ENCODE measurements at places on chromosomes 6 and 20.
A peak's percentile ranks its signal among the peaks of the same experiment; 100 is the strongest.

GRCh38 chr20:50186987-50187402 is 3.6 kb upstream of the CEBPB start:
- DNase-seq, result no peak

DNA sequence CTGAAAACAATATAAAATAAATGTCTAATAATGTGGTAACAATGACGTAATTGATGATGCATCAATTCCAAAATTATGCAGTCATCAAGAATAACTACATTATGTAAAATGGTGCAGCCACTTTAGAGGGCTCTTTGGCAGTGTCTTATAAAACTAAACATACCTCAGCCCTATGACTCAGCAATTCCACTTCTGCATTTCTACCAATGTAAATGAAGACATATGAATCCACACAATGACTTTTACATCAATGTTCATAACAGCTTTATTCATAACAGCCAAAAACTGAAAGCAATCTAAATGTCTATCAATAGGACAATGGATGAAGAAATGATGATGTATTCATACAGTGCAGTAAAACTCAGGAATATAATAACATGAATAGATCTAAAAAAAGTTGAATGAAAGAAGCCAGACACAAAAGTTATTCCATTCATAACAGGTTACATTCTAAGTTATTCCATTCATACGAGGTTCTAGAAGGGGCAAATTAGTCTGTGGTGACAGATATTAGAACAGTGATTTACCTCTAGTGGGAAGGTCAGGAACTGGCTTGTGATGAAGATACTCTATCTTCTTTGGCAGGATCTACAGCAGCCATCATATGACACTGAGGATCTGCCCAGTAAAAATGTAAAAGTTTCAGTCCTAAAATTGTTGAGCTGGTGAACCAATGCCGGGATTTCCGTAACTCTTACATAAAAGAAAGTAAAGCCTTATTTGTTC is 396.1 kb downstream of the PLCB1 start:
- DNase-seq, result no peak

- no peak for DNase-seq
Measured at GRCh38 chr6:73984571-73985210, 288.7 kb downstream of the CD109 start.

DNA sequence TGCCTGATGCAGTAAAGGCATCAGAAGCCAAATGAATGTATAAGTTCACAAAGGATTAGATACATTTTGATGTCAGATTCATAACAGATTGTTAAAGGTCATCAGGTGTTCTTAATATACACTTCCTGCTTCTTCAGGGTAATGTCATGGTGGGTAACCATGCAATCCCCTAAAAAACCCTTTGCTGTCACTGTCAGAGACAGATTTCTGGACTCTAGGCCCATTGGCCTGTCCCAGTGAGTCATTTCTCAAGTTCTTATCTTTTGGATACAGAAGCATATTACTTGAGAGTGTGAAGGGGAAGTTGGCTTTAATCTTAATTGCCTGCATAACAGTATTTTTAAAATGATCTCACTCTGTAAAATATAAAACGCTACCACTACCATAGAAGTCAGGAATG is 895.6 kb upstream of the MAP3K7 start:
- no peak for DNase-seq

- no peak for DNase-seq
Measured at GRCh38 chr6:22421198-22421597, 124.4 kb upstream of the PRL start.

- DNase-seq, result no peak
Measured at GRCh38 chr20:2379511-2380229, 1.0 kb upstream of the TGM6 start.

GRCh38 chr6:117495425-117495824 is 13.0 kb downstream of the DCBLD1 start:
- DNase-seq, result no peak

DNA sequence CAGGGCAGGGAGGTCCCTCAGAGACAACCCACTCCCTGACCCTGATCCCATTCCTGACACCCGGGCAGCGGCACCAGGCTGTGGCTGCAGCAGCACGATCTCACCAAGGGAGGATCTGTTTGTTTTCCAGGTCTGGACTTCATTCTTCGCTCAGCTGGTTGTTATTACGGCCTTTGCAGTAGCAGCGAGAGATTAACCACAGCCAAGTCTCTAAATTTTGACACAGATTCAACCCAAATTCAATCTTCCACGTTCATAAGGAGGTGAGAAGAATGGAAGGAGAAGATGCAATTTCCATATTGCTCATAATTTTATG is 91.1 kb upstream of the THBS2 start:
- DNase-seq, result no peak

DNA sequence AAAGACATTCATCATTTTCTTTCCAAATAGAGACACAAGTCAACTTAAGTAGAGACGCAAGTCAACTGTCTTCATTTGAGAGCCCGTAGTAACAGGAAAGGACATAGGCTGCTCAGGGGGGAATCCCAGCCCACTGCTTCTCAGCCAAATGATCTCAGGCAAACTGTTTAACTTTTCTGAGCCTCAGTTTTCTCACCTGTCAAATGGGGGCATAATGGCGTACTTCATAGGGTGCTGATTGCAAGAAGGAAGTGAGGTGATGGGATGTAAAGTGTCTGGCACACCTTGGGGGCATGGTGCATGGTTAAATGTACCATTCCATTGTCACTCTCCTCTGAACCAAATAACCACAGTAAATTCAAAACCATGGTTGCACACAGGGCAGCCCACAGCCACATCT is 96.5 kb downstream of the EYA2 start:
- no peak for DNase-seq

DNA sequence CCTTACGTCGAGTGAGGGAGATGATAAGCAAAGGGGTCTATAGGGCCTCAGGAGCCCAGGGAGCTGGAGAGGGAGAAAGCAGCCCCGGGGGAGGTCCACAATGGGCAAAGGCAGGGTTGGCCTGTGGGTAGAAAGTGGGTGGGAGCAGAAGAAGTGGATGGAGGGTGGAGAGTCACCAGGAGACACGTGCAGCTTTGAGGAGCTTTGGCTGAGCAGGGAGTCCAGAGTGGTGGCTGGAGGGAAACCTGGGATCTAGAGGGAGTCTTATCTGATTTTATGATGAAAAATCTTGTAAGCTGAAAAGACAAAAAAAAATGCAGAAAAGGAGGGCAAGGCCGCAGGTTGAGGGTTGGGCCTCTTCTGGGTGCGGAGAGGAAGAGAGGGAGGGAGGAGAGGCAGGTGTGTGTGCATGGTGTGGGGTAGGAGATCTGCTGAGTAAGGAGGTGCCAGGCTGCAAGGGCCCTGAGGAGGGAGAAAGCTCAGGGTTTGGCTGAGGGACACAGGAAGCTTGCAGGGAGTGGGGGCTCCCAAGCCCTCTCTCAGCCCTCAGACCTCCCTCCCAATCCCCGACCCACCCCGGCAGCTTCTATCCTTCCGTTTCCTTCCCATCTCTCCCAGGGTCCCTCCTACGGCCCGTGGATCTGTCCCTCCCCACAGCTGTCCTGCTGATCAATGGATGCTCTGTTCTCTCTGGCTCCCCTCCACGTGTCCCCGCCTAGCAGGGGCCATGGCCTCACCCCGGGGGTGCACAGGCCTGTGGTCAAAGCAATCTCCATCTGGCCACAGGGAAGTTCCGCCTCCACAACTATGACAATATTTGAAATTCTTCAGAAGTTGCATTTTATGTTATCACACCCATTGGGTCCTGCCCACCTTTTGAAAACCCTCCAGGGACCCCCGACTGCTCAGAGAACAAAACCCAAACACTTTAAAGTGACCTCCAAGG is 17.1 kb upstream of the BPI start:
- DNase-seq, result no peak

DNA sequence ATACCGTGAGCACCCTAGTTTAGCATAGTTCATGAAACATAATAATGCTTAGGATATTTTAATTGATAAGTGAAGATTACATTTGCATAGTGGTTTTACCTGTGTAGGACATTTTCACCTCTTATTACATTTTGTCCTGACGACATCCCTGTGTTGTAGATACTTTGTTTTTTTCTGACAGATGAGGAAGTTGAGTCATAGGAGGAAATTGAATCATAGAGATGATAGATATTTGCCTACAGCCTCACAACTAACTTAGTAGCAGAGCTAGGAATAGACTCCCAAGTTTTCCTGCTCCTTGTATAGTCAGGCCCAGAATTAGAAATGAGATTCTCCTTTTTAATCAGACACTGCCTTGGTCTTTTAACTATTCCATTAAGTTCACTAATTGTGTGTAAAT is 100.5 kb upstream of the SUPT3H start:
- no peak for DNase-seq

DNA sequence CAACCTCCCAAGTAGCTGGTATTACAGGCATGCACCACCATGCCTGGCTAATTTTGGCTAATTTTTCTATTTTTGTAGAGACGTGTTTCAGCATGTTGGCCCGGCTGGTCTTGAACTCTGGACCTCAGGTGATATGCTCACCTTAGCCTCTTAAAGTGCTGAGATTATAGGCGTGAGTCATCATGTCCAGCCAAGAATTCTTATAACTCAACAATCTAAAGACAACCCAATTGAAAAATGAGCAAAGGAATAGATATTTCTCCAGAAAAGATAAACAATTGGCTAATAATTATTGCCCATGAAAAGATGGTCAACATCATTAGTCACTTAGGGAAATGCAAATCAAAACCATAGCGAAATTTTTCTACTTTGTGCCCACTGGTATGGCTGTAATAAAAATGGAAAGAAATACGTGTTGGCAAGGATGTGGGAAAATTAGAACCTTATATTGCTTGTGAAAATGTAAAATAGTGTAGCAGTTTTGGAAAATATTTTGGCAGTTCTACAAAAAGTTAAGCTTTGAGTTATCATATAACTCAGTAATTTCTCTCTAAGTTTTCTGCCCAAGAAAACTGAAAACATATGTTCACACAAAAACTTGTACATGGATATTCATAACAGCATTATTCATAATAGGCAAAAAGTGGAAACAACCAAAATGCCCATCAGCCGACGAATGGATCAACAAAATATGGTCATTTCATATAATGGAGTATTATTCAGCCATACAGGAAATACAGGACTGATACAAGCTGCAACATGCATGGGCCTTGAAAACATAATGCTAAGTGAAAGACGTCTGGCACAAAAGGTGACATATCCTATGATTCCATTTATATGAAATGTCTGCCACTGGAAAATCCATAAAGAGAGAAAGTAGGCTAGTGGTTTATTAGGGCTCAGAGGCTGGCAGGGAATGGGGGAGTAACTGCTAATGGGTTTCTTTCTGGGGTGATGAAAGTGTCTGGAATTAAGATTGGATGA is 87.8 kb downstream of the UTRN start:
- DNase-seq, result no peak

GRCh38 chr6:2850538-2851113 is 9.0 kb upstream of the SERPINB1 start:
- DNase-seq, result no peak

GRCh38 chr20:23284009-23284408 is 66.6 kb upstream of the NXT1 start:
- DNase-seq, result no peak

DNA sequence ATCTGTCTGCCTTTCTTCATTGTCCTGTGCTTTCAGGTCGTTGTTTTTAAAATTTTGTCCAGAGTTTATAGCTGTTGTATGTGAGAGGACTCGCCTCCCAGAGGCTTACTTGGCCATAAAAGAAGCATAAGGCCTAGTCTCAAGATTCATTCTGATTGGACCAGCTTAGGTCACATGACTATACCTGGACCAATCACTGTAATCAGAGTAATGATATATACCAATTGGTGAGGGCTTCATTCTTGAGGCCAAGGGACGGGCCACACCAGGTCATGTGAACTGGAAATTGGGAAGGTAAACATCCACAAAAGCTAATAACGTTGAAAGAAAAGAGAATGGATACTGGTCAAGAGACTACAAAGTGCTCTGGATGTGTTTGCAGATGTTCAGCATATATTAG is 141.4 kb upstream of the SULF2 start:
- DNase-seq, result no peak

- DNase-seq, result no peak
Measured at GRCh38 chr6:114785235-114786127, 442.7 kb upstream of the HS3ST5 start.

GRCh38 chr6:155450240-155450581 is 5.4 kb downstream of the NOX3 start:
- no peak for DNase-seq

GRCh38 chr6:158332237-158332636 is 20.0 kb downstream of the TULP4 start:
- DNase-seq, result no peak

- no peak for DNase-seq
Measured at GRCh38 chr6:33915134-33915533, 111.3 kb upstream of the MLN start.

DNA sequence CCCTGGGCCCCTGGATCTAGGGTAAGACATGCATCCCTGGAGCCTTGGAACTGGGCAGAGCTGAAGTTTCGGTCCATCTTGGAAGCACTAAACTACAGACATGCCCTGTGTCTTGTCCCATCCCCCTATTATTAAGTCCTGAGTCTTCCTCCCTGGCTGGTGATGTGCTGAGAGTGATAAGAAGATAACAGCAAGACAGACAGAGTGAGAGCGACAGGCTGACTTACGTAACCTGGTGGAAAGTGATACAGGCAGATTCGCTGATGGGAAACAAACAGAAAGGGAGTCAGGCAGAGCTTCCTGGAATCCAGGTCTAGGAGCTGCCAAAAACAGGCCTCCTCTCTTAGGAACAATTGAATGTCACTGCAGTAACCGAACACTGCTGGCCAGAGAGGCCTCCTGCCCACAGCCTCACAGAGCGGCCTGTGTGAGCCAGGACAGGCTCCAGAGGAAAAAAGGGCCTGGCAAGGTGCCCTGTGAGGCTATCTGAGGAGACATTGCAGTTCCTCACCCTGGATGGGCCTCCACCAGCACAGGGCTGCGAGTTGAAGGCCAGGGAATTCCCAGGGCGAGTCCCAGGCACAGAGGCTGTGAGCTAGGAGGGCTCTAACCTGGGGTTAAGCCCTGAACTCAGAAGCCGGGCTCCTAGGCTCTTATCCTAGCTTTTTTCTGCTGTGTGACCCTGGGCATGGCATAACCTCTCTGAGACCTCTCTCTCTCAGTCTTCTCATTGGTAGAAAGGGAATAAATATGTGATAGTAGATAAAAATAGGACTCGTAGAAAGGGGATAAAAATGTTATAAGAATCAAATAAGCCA is 34.2 kb upstream of the B4GALT5 start:
- no peak for DNase-seq

GRCh38 chr6:55443238-55444134 is 116.2 kb downstream of the GFRAL start:
- DNase-seq, result no peak

GRCh38 chr6:80003826-80004172 is 650 bp upstream of the TTK start:
- DNase-seq, result peak; percentile 10

GRCh38 chr20:32972181-32973076 is 31.8 kb downstream of the SUN5 start:
- peak; percentile 73 for DNase-seq

- DNase-seq, result no peak
Measured at GRCh38 chr20:24207803-24208300, 219.3 kb upstream of the GGTLC1 start.

DNA sequence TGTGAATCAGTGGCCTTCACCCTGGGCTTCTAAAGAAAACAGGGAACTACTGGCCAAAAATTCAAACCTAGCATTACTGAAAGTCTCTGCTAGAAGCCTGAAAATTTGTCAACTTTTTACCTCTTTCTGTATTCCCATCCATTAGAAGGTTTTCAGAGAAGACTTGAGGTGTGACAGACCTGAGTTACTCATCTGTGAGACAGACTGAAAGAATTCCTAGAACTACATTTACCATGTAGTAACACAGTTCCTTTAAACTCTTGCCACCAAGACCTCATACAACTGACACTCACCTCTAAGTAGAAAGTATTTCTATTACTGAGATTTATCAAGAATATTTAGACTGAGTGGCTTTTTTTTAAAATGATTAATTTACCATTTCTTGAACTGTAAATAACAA is 4.5 kb downstream of the DPM1 start:
- DNase-seq, result no peak

GRCh38 chr6:40456390-40457013 is 130.7 kb downstream of the LRFN2 start:
- no peak for DNase-seq

Measured in stimulated activated CD4-positive, alpha-beta T cell treated with anti-CD3 and anti-CD28 coated beads, Interleukin-4, amount 100 ng/mL, for 1 hour (primary cell).